Urothelium cell line (cell line): ENCODE measurements at places on chromosomes 7 and 10.

DNA sequence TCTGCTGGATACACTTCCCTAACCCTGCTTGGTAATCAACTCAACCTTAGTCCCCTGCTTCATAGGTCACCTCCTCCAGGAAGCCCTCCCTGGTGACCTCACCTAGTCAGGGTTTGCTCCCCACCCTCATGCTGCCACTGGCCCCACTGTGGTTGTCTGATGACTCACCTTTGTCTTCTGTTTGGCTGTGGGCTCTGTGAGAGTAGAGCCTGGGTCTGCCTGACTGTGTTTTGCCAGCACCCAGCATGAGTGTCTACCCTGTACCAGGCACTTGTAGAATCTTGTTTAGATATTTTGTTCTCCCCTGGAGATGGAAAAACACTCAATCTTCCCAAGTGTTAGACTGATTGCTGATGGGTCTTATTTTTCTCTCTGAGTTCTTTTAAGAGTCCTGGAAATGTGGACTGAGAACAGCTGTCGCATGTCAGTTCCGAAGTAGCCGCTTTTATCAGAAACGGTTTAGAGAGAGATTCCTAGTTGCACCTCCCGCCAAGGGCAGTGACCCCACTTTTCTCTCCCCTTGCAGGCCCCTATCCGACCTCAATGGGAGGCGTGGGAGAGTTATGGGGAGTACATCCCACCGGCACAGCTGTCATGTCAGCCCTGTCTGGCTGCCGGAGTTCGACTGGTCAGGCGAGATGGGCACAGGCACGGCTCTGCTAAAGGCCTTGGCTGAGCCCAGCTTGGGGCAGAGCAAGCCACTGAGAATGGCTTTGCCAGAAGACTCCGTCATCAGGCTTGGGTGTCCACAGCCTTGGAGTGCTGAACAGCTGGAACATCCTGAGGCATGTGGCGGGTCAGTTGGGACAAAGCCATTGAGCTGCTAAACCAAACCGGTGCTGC lies 134.3 kb downstream of the GRK5 start:
- peak; percentile 43 for DNase-seq

- no peak for DNase-seq
Observed at GRCh38 chr7:91683823-91684222, 196.7 kb downstream of the MTERF1 start.

DNA sequence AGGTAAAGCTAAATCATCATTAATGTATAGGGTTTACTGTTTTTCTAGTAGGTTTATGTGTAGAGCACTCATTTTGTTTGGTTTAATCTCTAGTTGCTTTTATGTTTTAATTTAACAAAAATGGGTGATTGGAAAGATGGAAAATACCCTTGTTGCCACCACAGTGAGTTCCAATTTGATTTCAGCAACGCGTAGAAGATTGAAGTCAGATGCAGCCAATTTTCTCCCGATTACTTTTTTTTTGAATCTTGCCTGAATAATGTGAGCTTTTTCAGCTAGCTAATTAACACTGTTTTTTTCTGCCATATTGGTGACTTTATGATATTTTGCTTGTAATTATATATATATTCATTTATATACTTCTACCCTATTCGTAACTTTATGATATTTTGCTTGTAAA lies 293.8 kb downstream of the SDK1 start:
- no peak for DNase-seq

GRCh38 chr7:151179946-151180345 lies 7.1 kb downstream of the ASB10 start:
- DNase-seq, result no peak

- DNase-seq, result no peak
Observed at GRCh38 chr7:16543456-16543855, 16.8 kb downstream of the LRRC72 start.

DNA sequence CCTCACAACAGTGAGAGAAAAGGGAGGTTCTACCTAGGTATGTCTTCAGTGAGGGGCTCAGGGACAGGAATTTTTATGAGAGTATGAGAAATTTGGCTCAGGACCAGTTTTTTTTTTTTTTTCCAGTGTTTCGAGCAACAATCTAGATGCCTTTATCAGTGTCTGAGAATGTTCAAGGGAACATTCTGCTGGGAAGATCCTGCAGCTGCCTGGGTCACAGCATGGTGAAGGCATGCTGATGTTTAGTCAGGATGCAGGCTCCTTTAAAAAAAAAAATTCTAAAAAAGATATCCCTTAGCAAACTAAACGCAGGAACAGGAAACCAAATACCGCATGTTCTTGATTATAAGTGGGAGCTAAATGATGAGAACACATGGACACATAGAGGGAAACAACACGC lies 31.0 kb downstream of the SBDS start:
- DNase-seq, result peak; percentile 17

- DNase-seq, result no peak
Observed at GRCh38 chr7:10662491-10662890, 311.2 kb upstream of the PHF14 start.

DNA sequence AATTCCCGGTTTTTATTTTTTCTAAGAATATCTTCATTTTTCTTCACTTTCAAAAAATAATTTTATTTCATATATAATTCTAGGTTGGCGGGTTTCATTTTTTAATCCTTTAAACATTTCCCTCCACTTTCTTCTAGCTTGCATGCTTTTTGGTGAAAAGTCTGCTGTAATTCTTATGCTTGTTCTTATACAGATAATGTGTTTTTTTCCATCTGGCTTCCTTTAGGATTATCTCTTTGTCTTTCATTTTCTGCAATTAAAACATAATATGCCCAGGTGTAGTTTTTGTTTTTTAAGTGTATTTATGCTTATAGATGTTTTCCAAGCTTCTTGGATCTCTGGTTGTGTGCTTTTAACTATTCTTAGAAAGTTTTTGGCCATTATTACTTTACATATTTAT lies 341.3 kb upstream of the SEMA3C start:
- no peak for DNase-seq

GRCh38 chr7:27066148-27066547 lies 29.7 kb downstream of the HOXA1 start:
- DNase-seq, result no peak

DNA sequence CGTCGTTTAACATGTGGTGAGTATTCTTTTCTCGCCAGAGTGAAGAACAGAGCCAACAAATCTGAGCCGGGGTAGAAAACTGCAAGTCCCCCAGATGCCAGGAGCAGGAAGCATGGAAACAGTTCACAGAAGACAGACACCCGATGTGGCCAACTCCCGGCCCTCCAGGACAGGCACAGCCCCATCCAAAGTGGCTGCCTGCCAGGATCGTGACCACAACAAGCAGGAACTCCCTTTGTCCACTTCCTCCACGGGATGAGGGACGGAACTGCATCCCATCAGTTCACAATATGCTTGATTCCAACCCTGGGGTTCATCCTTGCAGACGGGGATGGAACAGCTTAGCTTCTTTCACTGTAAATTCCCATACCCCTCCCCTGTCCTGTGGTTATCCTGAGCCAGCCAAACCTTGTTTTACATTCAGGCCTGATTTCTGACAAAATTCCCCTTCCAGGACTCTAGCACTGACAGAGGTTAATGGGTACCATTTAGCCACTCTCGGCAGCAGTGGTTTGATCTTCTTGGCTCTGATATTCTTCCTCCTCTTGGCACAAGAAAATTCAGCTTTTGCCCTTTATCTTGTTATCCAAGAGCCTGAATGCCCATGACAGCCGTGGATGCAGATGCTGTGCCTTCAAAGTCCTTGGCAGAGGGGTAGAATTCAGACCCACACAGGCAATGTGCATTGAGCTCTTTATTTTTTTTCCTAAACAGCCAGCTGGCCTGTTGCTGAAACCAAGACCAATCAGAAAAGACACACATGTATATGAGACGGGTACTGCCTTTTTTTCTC lies 105.5 kb upstream of the FAM204A start:
- DNase-seq, result peak; percentile 50

- no peak for DNase-seq
Observed at GRCh38 chr7:33666531-33666930, 238.8 kb upstream of the BMPER start.

- no peak for DNase-seq
Observed at GRCh38 chr7:66958538-66959350, 36.6 kb downstream of the SBDS start.

DNA sequence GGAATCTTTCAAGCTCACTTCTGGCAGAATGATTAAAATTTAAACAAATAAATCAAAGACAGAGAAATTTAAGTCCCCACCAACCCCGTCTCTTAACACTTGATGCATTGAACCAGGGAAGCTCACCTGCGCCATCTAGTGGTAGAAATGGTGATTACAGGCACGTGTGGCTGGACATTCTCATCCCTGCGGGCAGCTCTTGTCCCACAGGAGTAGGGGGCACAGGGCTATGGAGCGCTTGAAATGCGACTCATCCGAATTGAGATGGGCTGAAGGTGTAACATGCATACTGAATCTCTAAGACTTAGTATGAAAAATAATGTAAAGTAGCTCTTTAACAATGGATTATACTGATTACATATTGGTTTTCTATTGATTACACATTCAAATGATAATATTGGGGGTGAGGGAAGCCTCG lies 24.8 kb upstream of the SLIT1 start:
- DNase-seq, result peak; percentile 67

GRCh38 chr10:110739811-110740271 lies 95.7 kb downstream of the RBM20 start:
- DNase-seq, result peak; percentile 62

DNA sequence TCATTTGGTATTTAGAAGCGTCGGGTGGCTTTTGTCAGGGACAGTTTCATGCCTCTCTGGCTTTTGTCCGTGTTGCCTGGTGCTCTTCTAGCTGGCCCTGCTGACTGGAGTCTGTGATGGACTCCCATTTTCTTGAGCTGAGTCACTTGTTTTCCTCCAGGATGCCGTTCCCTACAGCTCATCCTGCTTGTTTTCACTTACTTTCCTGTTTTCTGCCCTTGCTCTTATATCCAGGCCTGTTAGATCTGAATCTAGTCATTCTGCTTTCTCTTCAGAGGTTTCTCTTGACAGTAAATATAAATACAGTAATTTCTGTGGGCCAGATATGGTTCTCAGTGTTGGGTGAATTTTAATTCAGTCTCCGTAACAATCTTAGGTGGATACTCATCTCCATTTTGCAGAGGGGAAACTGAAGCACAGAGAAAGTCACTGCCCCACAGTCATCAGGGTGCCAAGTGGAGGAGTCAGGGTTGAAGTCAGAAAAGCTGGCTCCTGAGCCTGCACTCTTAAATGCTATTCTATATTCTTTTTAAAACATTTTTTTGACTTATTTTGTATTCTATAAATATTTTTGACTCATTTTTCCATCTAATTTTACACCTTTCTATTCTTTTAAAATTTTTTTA lies 85.4 kb downstream of the CCNY start:
- peak; percentile 74 for DNase-seq

DNA sequence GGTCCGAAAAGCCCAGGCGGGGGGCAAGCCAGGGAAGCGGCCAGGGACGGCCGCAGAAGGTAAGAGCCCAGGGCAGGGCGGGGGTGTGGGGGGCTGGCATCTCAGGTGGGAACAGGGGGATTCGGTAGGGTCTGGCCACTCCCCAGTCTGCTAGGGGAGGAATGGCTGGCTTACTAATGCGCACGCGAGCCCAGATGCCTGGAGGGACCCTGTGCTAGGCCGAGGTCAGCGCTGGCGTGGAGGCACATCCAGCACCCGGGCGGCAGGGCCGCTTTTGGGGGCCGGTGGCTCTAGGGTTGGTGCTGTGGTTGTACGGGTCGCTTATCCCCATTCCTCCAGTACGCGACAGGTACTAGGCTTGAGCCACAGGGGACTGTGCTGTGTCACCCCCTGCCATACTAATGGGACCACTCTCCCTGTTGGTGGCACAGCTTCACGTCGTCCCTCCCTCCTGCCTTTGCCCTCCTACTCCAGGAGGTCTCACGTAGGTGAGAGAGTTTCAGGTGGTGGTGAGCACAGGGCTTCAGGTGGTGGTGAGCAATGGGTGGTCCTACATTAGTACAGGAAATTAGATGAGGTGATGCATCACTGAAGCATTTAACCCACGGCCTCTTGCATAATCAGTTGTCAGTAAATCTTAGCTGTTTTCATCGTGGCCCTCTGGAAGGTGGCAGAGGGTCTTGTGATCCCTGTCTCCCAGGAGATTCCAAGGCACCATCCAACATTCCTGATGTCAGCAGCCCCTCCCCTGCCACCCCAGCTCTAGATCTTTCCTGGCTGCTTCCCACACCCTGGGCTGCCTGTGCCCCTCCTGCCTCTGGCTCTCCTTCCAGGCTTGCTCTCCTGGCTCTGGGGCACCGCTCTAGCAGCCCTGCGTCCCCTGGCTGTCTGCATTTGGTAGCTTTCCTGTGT lies 971 bp downstream of the AEBP1 start:
- peak; percentile 54 for DNase-seq

GRCh38 chr10:132349766-132350165 lies 17.8 kb downstream of the LRRC27 start:
- no peak for DNase-seq

DNA sequence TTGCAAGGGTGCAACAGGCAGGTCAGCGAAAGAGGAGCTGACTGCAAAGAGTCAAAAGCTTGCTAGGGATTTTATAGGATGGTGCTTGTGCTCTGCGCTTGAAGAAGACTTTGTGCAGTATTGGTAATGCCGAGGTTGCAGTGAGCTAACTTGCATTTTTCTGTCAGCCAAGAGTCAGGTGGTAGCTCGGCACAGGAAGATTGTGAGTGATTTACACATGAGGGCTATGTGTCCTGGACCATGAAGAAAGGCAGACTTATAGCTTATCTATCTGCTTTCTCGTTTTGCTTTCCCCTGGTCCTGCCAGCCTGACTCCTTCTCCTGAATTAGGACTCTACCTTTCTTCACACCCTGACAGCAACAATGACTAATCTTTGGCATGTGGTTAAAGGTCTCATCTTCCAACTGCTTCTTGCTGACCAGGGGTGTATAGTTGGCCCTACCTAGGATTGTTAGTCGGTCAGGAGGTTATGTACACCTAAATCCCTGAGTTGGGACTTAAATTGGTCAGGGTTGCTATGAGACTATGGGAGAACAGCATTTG lies 4.1 kb upstream of the SYPL1 start:
- no peak for DNase-seq
